Spinal cord (tissue), 10 donors: ENCODE measurements at places on chromosomes 4 and X. TPM values are rescaled to one million over a fixed set of nuclear protein-coding genes. Genes with fewer than 3 reads are reported as not detected.

RAB40AL gene
- 1.3 TPM for total RNA-seq

PLXNA3 gene
- 13.3 TPM for total RNA-seq

GRCh38 chrX:24002792-24003191 is 24.2 kb downstream of the KLHL15 start:
- H3K27me3 ChIP-seq = peaks cover 6% of the 10 kb centered on the region
- H3K4me1 ChIP-seq = no peaks in the 10 kb centered on the region
- no peak overlapping the region for H3K4me3 ChIP-seq
- no peaks in the 10 kb centered on the region for H3K36me3 ChIP-seq
- DNase-seq = no peak

IGFBP7 gene
- 351 TPM for total RNA-seq

DNA sequence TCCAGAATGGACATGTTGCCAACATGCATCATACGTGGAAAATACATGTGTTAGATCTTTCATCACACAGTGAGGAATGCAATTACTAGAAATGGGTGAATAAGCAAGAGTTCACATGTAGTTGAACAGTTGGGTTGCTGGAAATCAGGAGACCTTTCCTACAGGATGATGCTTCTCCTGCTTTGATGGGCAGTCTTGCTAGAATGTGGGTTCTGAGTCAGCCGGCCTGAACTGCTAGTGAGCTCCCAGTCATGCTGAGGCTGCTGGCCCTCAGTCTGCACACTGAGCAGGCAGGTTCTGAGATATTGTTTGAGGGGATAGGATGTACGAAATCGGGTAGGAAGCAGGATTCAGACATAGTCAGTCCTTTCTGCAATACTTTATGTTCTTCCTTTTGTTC is 20.2 kb downstream of the MSL3 start:
- no peak overlapping the region for H3K4me3 ChIP-seq
- H3K4me1 ChIP-seq = no peaks in the 10 kb centered on the region
- no peak for DNase-seq
- H3K27ac ChIP-seq = no peak overlapping the region

C4orf46 gene
- total RNA-seq = 7.0 TPM

AMBN gene
- not detected for total RNA-seq

MUC7 gene
- total RNA-seq = not detected

- H3K27me3 ChIP-seq = no peaks in the 10 kb centered on the region
- H3K36me3 ChIP-seq = no peaks in the 10 kb centered on the region
- no peak overlapping the region for H3K27ac ChIP-seq
- DNase-seq = no peak
- no peak overlapping the region for H3K4me3 ChIP-seq
These were observed 3.7 kb downstream of the KIF4A start for GRCh38 chrX:70293621-70294020.

RAB33A gene
- 23.6 TPM for total RNA-seq

DNA sequence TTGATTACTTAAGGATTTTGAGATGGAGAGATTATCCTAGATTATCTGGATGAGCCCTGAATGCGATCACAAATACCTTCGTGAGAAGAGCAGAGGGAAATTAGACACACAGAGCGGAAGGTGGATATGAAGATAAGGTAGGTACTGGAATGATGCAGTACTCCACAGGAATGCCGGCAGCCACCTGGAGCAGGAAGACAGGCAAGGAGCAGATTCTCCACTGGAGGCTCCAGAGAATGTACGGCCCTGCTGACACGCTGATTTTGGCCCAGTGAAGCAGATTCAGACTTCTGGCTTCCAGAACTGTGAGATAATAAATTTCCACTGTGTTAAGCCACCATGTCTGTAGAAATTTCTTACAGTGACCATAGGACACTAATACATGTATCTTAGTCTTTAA is 79.4 kb upstream of the PITX2 start:
- no peak overlapping the region for H3K27ac ChIP-seq
- H3K27me3 ChIP-seq = no peaks in the 10 kb centered on the region
- no peak overlapping the region for H3K4me3 ChIP-seq
- DNase-seq = no peak
- H3K36me3 ChIP-seq = no peaks in the 10 kb centered on the region
- no peaks in the 10 kb centered on the region for H3K4me1 ChIP-seq

DNA sequence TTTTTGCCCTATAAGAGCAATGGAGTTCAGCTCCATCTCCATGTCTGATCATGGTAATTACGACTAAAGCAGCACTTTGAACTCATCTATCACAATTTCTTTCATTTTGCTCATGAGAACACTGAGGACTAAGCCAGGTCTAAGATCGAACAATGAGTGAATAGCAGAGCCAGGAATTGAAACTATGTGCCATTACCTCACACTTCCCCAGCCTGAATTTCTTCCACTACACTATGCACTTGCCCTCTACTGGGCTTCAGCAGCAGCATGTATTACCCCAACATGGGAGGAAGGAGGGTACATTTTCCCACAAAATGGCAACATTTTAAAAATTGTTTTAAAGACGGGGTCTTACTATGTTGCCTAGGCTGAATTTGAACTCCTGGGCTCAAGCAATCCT is 274.7 kb upstream of the FGF13 start:
- no peaks in the 10 kb centered on the region for H3K4me1 ChIP-seq
- no peak for DNase-seq
- no peaks in the 10 kb centered on the region for H3K36me3 ChIP-seq
- no peak overlapping the region for H3K27ac ChIP-seq
- H3K27me3 ChIP-seq = no peaks in the 10 kb centered on the region

LRCH2 gene
- 20.4 TPM for total RNA-seq

GRCh38 chr4:111228396-111228795 is 605.5 kb upstream of the PITX2 start:
- H3K4me3 ChIP-seq = no peak overlapping the region
- no peaks in the 10 kb centered on the region for H3K4me1 ChIP-seq
- no peaks in the 10 kb centered on the region for H3K36me3 ChIP-seq

- H3K27ac ChIP-seq = no peak overlapping the region
- no peaks in the 10 kb centered on the region for H3K4me1 ChIP-seq
- no peaks in the 10 kb centered on the region for H3K36me3 ChIP-seq
- no peaks in the 10 kb centered on the region for H3K27me3 ChIP-seq
These were observed 8.8 kb upstream of the ENAM start for GRCh38 chr4:70619778-70620177.

GRCh38 chrX:22118161-22118830 is 86.2 kb downstream of the PHEX start:
- DNase-seq = no peak
- no peaks in the 10 kb centered on the region for H3K4me1 ChIP-seq
- H3K27ac ChIP-seq = no peak overlapping the region
- no peaks in the 10 kb centered on the region for H3K27me3 ChIP-seq

MAGEA8 gene
- not detected for total RNA-seq

- H3K27ac ChIP-seq = no peak within 1 kb of the TSS
- no peak within 1 kb of the TSS for H3K4me3 ChIP-seq
- H3K4me1 ChIP-seq = no peaks in the 10 kb centered on the region
- peaks cover 12% of the 10 kb centered on the region for H3K27me3 ChIP-seq
These were observed at the start of gene SERTM2 for GRCh38 chrX:111511477-111511876. Gene SERTM2 (plus strand): TSS chrX:111511645. CDS start chrX:111518858, 7,213 bp downstream.

- H3K4me3 ChIP-seq = no peak overlapping the region
- H3K4me1 ChIP-seq = no peaks in the 10 kb centered on the region
- no peaks in the 10 kb centered on the region for H3K27me3 ChIP-seq
- no peaks in the 10 kb centered on the region for H3K36me3 ChIP-seq
- DNase-seq = no peak
- no peak overlapping the region for H3K27ac ChIP-seq
These were observed 10.3 kb downstream of the HADH start for GRCh38 chr4:107999932-108000539.

GRCh38 chrX:10134921-10135320 is 21.9 kb upstream of the CLCN4 start:
- no peak overlapping the region for H3K4me3 ChIP-seq
- peaks cover 7% of the 10 kb centered on the region for H3K27me3 ChIP-seq
- H3K36me3 ChIP-seq = peaks cover 31% of the 10 kb centered on the region
- no peak overlapping the region for H3K27ac ChIP-seq

DNA sequence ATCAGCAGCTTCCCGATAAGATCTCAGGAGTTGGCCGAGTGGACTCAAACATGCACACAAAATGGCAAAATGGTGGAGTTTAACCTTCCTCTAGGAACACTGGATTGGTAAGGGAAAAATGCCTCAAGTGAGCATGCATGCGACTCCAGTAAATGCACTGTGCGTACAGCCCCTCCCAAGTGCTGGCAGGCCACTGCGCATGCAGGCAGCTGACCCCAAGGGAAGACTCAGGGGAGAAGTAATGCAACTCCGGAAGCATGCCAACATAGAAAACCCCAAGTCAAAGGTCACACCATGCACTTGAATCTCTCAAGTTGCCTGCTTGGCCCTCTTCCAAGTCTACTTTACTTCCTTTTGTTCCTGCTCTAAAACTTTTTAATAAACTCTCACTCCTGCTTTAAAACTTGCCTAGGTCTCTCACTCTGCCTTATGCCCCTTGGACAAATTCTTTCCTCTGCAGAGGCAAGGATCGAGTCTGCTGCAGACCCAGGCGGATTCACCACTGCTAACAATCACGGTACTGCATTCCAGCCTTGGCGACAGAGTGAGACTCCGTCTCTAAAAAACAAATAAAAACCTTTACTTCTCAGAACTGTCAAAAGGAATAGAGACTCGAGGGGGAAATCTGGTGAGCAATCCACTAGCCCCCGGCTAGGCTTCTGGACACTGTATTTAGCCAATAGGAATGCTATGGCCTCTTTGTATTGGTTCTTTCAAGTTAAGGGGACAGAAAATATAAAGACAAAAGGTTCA is 33.5 kb downstream of the NYX start:
- H3K27me3 ChIP-seq = peaks cover 18% of the 10 kb centered on the region
- H3K4me3 ChIP-seq = no peak overlapping the region
- H3K27ac ChIP-seq = no peak overlapping the region
- no peak for DNase-seq
- H3K4me1 ChIP-seq = peaks cover 27% of the 10 kb centered on the region

GRCh38 chrX:39162322-39162735 is 361.1 kb downstream of the MID1IP1 start:
- peaks cover 43% of the 10 kb centered on the region for H3K27me3 ChIP-seq
- no peaks in the 10 kb centered on the region for H3K36me3 ChIP-seq
- DNase-seq = peak; percentile 38
- H3K4me3 ChIP-seq = peak overlapping the region; percentile 9
- H3K27ac ChIP-seq = no peak overlapping the region
- H3K4me1 ChIP-seq = peaks cover 12% of the 10 kb centered on the region

DNAAF6 gene
- 0.59 TPM for total RNA-seq

SYAP1 gene
- 24.1 TPM for total RNA-seq

DNA sequence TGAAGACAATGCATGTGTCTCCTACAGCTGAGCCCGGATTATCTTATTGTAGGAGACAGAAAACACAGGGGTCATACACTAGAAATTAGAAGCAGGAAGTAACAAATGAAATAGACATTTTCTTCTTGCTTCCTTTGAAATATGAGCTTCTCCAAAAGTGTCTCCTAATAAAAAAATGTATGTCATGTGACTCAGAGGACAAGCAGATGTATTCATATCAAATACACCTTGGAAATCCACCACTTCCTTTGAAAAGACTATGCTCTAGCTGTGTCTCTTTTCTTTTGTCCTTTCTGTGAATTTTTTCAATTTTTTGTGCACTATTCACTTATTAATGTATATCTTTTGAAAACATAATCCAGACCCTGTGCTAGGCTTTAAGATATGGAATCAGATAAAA is 1906.2 kb downstream of the C4orf33 start:
- DNase-seq = no peak
- no peak overlapping the region for H3K27ac ChIP-seq
- H3K4me1 ChIP-seq = no peaks in the 10 kb centered on the region
- H3K4me3 ChIP-seq = no peak overlapping the region
- no peaks in the 10 kb centered on the region for H3K27me3 ChIP-seq

GRCh38 chr4:79325864-79326328 is at the start of gene NAA11:
Gene NAA11 (minus strand): TSS chr4:79326061. CDS start chr4:79325877, 184 bp downstream.
- DNase-seq = no peak
- no peaks in the 10 kb centered on the region for H3K27me3 ChIP-seq
- no peaks in the 10 kb centered on the region for H3K4me1 ChIP-seq
- no peaks in the 10 kb centered on the region for H3K36me3 ChIP-seq
- no peak within 1 kb of the TSS for H3K4me3 ChIP-seq

SYTL5 gene
- total RNA-seq = 11.9 TPM
